ENCODE measurements at places on chromosomes 2 and 18. TPM values are rescaled to one million over a fixed set of nuclear protein-coding genes. Genes with fewer than 3 reads are reported as not detected.

Gene HRH4
- polyA plus RNA-seq: 0.20 TPM

DNA sequence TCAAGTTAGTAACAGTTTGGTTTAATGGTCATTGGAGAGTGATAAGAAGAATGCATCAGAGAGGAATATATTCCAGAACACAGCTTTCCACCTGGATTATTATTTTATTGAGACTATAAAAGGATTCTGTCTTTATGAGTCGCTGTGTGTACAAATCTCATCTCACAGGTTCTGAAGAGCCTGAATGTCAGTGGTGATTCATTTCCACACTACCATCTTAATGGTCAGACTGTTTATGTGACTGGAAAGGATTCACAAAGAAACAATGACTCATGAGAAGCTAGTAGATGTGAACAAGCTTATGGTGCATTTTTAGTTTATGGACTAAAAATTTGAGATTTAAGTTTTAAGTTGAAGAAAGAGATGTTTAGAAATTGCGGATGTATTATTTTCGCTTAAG is 685.4 kb upstream of the NRXN1 start:
- no peak for DNase-seq

DNA sequence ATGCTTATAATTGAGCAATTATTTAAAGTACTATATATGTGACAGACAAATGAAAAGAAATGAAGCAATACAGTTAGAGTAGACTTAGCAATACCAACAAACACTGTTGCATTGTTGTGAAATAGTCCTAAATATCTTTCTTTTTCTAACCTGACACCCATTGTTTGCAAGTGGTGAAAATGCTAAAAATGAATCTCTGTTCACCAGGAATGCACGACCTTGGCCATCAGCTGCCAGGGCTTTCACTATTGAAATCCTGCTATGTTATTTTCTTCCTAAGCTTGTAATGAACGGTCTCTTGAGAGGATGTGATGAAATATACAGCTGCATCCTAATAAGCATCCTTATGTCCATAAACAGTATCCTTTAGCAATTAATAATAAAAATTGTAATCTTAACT is 136.2 kb upstream of the MGAT5 start:
- DNase-seq: no peak

Gene FHOD3
- polyA plus RNA-seq: 42.9 TPM

Gene ARMC9
- polyA plus RNA-seq: 28.7 TPM

DNA sequence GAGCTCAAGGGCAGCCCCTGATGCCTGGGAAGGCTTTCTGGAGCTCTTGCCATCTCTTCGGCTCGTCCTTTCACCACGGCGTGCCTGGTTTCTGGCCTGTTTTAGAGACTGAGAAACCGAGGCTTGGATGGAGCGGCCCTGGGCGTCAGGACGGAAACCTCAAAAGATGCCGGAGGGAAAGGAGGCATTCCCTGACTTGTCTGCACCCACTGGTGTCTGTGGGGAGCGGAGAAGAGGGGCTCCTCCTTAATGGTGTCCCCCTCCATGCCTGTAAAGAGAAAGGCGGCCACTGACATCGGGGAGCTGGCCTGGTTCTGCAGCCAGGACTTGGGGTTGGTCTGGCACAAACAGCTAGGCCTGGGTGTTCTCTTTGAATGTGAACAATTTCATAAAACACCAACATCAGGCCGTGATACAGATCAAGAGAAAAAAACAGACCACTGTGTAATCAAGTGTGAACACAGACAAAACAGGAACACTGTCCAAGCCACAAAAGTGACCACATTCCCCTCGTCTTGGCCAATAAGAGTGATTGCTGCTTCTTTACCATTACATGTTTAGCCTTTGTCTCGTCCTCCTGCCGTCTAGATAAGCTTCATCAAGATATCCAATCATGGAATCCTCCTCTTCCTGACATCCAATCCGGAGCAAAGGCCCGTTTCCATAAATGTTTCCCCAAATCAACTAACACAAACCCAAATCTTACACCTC is 633 bp upstream of the ILKAP start:
- no peak for DNase-seq

DNA sequence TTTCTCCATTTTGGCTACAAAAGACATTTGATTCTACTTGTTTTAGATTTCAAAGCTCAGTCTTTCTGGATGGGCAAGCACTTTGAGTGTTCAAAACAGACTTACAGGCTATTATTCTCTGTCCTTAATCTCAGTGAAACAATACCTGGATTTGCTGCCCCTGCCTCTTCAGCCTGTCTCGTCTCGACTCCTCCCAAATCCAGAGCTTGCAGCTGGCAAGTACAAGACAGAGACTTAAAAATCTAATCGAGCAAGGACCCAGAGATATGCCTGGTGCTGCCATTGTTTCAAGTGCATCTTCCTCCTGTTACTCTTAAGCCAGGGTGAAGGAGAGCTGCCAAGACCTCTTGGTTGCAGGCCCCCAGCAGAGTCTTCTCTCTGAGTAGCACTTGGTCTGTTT is 59.2 kb downstream of the LRRC30 start:
- DNase-seq: no peak

- DNase-seq: no peak
Observed at GRCh38 chr2:222888716-222889115, 27.9 kb downstream of the ACSL3 start.

- DNase-seq: no peak
Observed at GRCh38 chr18:74139411-74139810, 8.2 kb downstream of the FBXO15 start.

DNA sequence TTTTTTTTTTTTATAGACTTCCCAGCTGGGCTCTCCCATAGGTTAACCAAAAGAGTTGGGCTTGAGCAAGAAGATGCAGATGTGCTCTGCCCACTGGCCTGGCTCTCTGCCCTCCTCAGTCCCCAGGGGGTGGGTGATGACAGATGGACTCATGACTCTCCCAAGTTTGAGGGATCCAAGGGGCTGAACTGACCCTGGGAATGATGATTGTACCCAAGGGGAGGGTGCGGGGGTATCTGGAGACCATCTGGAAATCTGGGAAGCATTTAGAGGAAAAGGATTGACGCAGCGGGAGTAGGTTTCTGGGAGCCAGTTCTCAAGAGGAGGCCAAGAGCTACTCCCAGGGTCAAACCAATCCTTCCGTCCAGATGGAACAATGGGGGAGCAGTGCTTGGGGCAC is 330.8 kb downstream of the CYP26B1 start:
- DNase-seq: no peak

DNA sequence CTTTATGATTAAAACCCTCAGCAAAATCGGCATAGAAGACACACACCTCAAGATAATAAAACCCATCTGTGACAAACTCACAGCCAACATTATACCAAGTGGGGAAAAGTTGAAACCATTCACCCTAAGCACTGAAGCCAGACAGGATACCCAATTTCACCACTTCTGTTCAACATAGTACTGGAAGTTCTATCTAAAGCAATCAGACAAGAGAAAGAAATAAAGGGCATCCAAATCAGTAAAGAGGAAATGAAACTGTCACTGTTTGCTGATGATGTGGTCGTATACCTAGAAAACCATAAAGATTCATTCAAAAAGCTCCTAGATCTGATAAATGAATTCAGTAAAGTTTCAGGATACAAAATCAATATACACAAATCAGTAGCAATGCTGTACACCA is 16.4 kb upstream of the RPRD1A start:
- DNase-seq: no peak

- DNase-seq: no peak
Observed at GRCh38 chr18:23521271-23521670, 18.0 kb downstream of the RMC1 start.

DNA sequence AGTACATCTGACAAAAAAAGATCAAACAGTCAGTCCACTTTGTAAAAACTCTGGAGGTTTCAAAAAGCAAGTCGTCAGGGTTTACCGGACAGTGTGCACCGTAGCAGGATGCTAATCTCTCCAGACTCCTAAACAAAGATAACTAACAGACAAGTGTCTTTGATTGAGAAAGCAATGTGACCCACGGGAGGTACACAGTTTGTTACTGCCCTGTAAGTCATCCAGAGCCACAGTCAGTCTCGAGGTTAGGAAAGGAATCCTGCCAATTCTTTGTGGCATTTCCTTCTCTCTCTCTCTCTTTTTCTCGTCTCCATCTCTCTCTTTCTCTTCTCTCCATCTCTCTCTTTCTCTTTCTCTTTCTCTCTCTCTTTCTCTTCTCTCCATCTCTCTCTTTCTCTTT is 42.8 kb downstream of the LRRTM4 start:
- no peak for DNase-seq

- DNase-seq: peak; percentile 36
Observed at GRCh38 chr2:182128821-182129707, 143.4 kb downstream of the PPP1R1C start.

DNA sequence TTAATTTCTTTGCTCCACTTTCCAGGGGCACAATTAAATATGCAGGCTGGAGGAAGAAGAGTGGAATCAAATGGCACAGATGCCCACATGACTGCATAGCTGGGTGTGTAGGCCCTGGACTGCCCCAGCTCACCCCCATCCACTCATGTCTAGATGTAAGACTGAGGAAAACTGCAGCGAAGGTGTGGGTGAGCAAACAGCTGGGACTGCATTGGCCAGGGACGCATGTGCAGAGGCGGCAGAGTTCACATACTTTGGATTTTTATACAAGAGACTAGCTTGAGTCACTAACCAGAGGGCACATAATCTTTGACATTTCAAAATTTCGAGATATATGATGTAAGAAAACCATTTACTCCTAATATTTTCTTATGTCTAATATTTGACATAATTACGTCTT is 60.1 kb downstream of the SPIRE1 start:
- no peak for DNase-seq

Gene HOXD13
- polyA plus RNA-seq: 0.10 TPM

DNA sequence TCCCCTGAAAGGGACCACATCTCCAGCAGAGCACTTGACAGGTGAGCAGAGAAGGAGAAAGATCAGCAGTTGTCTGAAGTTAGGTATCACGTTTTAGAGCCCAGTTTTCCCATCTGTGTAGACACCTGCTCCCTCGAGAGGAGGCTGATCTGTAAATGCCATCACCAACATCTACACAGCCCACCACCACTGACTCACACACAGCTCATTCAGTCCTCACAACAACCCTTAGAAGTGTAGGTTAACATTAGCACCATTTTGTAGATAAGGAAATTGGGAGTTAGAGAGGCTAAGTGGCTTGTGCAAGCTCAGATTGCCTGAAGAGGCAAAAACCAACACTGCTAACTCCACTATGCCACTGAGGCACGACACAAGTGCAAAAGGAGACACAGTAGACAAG is 37.2 kb upstream of the STAT1 start:
- no peak for DNase-seq

Gene EMILIN2
- polyA plus RNA-seq: 13.0 TPM

DNA sequence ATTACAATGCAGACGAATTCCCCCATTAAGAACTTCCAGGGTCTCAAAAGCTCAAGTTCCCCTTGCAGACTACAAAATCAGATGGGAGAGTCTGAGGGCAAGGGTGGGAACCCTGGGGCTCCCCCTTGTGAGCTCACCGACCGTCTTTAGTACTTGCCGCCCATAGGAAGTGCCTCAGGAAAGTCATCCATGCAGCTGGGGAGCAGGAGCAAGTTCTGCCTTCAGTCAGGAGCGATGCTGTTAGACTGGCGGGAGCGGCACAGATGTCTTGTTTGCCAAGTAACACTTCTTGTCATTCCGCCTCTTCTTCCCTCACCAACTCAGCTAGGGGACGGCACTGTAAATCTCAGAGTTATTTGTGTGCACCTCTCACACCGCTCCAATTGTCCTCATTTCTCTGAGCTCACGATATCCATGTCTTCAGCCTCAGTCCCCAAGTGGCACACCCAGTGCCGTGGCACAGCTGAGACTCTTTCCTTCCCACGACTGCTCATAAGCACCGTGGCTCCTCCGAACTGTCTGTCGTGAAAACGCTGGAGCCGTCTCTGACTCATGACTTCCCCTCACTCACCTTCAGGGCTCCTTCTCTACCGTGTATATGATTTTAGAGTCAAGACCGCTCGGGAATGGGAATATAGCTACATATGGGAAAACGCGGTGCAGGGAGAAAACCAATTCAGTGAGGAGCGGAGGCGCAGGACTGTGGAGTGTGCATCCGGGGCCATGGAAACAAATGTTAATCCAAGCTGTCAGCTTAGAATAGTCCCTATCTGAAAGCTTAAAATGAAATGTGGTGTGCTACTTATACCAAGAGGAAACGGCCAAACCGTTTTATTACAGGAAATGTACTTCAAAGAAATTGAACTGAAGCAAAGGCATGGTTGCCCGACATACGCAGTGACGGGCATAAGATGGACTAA is 34.0 kb downstream of the UXS1 start:
- no peak for DNase-seq

DNA sequence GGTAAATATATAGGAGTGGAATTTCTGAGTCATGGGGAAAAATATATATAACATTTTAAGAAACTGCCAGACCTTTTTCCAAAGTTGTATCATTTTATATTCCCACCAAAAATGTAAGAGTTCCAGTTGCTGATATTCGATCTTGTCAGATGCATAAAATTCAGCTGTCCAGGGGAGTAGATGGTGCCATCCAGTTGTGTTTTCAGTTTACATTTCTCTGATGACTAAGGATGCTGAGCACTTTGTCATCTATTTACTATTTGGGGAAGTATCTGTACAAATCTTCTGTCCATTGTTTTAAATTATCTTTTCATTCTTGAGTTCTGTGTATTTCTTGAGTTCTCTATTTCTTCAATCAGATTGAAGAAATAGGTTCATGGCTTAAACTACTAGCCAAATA is 126.1 kb downstream of the RTN4 start:
- DNase-seq: no peak

DNA sequence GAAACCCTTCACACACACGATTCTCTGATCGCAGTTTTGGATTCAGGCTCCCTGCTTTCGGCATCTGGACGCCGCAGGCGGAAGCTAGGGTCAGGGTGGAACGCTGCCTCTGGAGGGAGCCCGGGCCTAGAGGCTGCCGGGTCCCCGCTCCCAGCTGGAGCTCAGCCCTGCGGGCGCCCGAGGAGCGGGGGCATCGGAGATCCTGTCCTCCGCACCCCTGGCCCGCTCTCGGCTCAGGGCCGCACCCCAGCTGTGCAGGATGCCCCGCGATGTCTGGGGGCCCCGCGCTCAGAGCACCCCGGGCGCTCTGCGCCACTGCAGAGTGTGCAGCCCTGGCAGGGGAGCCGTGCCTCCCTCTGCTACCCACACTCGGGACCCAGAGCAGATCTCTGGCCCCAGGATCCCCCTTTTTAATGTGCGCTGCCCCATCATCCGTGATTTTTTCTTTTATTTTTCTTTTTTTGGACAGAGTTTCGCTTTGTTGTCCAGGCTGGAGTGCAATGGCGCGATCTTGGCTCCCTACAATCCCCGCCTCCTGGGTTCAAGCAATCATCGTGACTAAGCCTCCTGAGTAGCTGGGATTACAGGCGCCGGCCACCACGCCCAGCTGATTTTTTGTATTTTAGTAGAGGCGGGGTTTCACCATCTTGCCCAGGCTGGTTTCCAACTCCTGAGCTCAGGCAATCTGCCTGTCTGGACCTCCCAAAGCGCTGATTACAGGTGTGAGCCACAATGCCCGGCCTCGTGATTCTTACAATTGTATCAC is 54.8 kb upstream of the TUBA3E start:
- DNase-seq: no peak
